ENCODE measurements at places on chromosomes 1 and 21.

DNA sequence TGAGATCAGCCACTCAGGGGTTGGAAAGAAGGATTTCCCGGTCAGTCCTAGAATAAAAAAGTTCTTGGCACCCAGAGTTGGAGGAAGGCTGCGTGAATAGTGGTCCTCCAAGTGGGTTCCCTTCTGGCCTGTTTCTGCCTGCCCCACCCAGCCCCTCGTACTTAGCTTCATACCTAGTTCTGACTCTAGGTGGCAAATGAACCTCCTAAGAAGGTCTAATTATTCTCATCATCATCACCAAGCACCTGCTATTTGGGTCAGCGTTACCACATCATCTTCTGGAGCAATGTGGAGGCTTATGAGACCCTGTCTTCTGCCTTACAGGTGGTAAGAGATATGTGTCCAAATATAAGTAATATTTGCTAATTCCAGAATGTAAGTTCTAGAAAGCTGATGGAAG lies 35.9 kb upstream of the NFASC start:
- no peak for DNase-seq

DNA sequence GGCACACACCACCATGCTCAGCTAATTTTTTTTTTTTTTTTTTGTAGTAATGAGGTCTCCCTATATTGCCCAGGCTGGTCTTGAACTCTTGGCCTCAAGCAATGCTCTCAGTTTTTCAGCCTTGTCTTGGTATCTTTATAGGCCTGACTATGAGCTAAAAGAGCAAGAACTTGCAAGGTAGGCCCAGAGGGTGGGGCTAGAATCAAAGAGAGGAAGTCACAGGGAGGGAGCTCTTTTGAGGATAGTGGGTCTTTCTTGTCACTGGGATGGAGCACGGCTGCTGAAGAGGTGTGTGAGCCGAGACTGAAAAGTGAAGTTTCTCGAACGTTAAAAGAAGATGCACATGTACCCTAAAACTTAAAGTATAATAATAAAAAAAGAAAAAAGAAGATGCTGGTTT lies 260.0 kb upstream of the BEND5 start:
- DNase-seq, result no peak

DNA sequence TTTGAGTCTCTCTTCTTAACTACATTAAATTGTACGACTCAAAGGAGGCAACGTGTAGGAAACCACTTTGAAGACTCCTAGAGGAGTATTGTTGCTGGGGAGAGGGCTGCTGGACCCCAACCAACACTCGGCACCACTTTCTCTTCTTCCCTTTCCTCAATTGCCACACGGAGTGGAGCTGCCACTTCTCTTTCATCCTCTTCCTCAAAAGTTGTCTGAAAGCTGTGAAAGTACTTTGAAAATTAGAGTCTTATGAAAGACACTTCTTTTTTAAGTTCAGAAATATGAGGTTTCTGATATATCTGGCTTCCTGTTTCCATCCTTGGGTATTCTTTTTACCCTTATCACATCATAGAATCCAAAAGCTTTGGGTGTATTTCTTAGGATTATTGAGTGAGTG lies 59.5 kb downstream of the MRPS6 start:
- no peak for DNase-seq

GRCh38 chr1:88237058-88237457 lies 447.0 kb upstream of the PKN2 start:
- no peak for DNase-seq

GRCh38 chr1:93707956-93708355 lies 26.3 kb upstream of the BCAR3 start:
- no peak for DNase-seq

DNA sequence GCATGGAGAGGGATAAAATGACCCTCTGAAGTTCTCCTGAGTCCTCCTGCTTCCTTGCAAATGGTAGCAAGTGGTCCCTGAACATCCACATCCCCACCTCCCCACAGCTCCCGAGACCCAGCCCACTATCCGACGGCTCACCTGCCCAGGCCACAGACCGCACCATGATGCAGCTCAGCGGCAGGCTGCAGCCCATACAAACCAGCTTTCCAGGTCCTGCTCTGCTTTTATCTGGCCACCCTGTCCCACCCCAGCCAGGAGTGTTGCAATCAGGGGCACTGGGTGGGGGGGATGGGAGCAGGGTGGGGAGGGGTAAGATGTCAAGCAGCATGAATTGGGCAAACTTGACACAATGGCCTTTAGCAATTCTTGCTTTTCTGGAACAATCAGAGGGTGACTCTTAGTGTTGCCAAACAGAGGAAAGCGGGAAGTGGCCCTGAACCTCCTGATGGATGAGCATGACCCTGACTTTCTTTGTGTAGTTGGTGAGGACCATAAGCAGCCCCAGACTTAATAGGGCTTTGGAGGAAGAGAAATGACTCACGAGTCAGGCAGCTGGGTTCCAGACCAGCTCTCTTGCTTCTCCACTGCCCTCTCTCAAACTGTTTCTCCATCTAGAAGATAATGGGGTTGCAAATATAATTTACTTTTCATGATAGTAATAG lies at the start of gene CHIT1:
CHIT1 (minus strand) TSS at position 203 of the 665 bp plus-strand sequence; CDS start at position 166, 37 bp downstream.
- no peak for DNase-seq

- DNase-seq, result no peak
These were observed 291.3 kb downstream of the CAMTA1 start for GRCh38 chr1:7076572-7076971.

DNA sequence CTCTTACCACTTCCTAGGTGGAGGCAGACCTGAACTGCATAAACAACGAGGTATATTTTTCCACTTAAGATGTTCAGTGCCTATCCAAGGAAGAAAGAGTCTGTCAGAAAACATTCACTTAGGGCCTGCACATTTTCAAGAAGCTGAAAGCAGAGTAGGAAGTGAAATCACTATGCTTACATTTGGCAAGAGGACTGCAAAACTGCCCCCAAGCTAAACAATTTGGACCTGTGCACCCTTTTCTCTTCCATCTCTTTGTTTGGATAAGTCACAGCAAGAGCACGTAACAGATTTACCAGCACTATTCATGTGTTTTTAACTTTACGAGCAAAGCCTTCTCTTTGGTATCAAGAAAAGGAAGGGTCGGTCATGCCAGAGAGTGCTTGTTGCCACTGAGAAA lies 13.2 kb upstream of the BEND5 start:
- DNase-seq, result no peak

DNA sequence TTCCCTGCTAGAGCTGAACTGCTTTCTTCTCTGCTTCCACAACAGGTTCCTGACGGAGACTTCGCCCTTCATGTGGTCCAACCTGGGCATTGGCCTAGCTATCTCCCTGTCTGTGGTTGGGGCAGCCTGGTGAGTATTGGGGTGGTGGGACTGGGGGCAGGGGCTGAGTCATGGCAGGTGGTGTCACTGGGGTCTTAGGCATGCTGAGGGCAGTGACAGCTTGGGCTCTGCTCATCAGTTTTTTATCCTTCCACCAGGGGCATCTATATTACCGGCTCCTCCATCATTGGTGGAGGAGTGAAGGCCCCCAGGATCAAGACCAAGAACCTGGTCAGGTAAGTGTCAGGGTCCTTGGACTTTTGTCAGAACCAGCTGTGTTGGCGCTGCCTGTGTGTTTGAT lies 1.3 kb downstream of the ATP6V0B start:
- no peak for DNase-seq

All from stimulated activated CD8-positive, alpha-beta memory T cell treated with anti-CD3 and anti-CD28 coated beads, Interleukin-15, amount 100 ng/mL, for 24 hours (primary cell).